ENCODE measurements at places on chromosomes 13 and 19. TPM values are rescaled to one million over a fixed set of nuclear protein-coding genes. Genes with fewer than 3 reads are reported as not detected.

GRCh38 chr19:13637664-13638063 is 126.7 kb upstream of the MRI1 start:
- no peak overlapping the region for H3K27ac ChIP-seq
- no peaks in the 10 kb centered on the region for H3K27me3 ChIP-seq
- no peak overlapping the region for H3K4me3 ChIP-seq
- no peak for DNase-seq

DNA sequence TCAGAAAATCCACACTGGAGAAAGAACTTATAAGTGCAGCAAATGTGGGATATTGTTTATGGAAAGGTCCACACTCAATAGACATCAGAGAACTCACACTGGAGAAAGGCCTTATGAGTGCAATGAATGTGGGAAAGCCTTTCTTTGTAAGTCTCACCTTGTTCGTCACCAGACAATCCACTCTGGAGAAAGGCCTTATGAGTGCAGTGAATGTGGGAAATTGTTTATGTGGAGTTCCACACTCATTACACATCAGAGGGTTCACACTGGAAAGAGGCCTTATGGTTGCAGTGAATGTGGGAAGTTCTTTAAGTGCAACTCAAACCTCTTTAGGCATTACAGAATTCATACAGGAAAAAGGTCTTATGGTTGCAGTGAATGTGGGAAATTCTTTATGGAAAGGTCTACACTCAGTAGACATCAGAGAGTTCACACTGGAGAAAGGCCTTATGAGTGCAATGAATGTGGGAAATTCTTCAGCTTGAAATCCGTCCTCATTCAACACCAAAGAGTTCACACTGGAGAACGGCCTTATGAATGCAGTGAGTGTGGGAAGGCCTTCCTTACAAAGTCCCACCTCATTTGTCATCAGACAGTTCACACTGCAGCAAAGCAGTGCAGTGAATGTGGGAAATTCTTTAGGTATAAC is 12.0 kb upstream of the ZNF548 start:
- no peak overlapping the region for H3K4me3 ChIP-seq
- no peak overlapping the region for H3K27ac ChIP-seq

DNA sequence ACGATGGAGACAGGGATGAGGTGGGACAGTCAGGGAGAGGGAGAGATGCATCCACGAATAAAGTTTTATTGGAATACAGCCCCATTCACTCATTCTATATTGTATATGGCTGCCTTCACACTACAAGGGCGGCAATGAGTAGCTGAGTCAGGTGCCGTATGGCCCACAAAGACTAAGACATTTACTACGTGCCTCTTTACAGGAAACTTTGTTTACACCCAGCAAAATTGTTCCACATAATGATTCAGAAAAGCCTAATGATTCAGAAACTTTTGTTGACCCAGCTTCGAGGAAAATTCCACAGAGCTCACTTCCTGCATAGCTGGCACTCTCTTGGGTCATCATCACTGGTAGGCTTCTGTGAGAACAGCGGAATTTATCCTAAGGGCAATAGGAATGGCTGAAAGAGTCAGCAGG is 87.3 kb upstream of the PEG3 start:
- H3K36me3 ChIP-seq, result no peaks in the 10 kb centered on the region
- H3K4me3 ChIP-seq, result no peak overlapping the region
- no peaks in the 10 kb centered on the region for H3K27me3 ChIP-seq
- no peak overlapping the region for H3K27ac ChIP-seq

- no peak overlapping the region for H3K27ac ChIP-seq
- no peaks in the 10 kb centered on the region for H3K36me3 ChIP-seq
- no peak overlapping the region for H3K4me3 ChIP-seq
- H3K27me3 ChIP-seq, result no peaks in the 10 kb centered on the region
- no peak for DNase-seq
- no peaks in the 10 kb centered on the region for H3K4me1 ChIP-seq
Observed at GRCh38 chr13:100520936-100521850, 67.4 kb downstream of the GGACT start.

DNA sequence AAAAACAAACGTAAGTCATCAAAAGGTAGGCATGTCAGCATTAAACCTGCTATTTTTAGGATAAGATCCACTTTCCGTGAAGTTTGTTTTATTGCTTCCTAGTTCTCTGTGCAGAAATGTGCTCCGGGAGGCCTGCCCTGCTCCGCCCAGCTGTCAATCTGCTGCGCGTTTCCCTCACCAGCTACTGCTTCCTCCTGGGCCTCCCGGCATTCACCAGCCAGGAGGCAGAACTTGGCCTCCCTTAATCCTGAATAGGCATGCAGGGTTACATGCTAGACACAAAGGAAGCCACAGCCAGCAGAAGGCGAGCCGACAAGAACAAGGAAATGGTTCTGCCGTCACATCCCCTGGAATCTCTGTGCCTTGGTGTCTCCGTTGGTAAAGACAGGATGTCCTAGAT is 386.2 kb downstream of the IRS2 start:
- no peaks in the 10 kb centered on the region for H3K4me1 ChIP-seq
- H3K36me3 ChIP-seq, result no peaks in the 10 kb centered on the region
- no peak overlapping the region for H3K27ac ChIP-seq
- DNase-seq, result no peak
- no peak overlapping the region for H3K4me3 ChIP-seq

SH2D3A gene
- 2.6 TPM for total RNA-seq

DNA sequence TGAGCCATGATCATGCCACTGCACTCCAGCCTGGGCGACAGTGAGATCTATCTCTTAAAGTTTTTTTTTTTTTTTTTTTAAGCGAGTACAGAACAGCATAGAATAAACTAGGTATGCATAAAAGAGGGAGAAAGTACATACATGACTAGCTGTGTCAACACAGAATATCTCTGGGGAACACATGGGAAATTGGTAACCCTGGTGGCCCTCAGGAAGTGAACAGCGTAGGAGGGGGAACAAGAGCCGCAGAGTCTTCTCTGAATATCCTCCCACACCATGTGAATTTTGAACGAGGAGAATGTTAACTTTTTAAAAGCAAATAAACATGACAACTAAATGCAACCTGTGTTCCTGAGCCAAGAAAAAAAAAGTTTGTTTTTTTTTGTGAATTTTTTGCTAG is 15.2 kb downstream of the PHLDB3 start:
- H3K36me3 ChIP-seq, result no peaks in the 10 kb centered on the region
- H3K27me3 ChIP-seq, result no peaks in the 10 kb centered on the region

SMIM24 gene
- not detected for total RNA-seq

DNA sequence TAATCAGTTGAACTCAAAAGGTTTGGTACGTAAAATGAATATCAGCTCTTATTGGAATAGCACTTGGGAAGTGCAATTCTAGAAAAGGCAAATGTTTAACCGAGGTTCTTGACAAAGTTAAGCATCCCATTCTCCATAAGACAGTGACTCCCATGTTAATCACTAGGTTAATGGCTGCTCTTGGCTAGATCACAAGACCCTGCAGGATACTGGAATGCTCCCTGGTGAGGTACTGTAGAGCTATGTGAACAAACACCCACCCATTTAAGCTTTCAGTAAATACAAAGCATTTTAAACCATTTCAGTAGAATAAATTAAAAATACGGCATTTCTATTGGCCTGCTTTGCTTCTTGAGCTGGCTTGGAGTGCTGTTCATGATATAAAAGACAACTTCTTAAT is 56.5 kb downstream of the TDRD3 start:
- no peak overlapping the region for H3K4me3 ChIP-seq
- H3K27me3 ChIP-seq, result no peaks in the 10 kb centered on the region
- peak; percentile 29 for DNase-seq
- no peaks in the 10 kb centered on the region for H3K36me3 ChIP-seq
- H3K4me1 ChIP-seq, result no peaks in the 10 kb centered on the region

DNA sequence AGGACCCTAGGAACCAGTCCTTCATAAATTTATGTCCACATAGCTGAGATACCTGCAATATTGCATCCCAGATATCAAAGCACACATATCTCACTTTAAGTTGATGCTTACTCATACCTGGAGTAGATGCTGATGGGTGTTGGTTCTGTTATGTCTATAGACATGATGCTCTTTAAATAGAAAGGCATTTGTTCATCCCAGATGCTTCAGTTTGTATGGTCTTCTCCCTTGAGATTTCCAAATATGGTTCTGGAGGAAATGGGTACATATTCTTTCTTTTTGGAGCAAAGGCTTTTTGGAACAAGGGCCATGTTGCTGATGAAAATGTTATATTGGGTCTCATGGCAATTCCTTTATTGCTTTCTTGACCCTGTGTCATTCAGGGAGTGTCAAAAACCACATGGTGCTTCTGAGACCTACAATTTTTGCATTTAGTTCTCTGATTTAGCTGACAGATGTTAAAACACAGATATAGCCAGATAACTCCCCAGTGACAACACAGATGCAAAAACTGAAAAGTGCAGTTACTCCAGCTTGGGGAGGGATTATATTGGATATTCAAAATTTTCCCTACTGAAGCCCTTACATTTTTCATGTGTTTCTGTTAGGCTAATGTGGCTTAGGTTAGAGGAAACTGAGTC is 211.4 kb downstream of the KCNRG start:
- H3K36me3 ChIP-seq, result no peaks in the 10 kb centered on the region
- H3K27ac ChIP-seq, result no peak overlapping the region
- no peaks in the 10 kb centered on the region for H3K27me3 ChIP-seq
- no peak overlapping the region for H3K4me3 ChIP-seq
- no peak for DNase-seq

- H3K4me3 ChIP-seq, result no peak overlapping the region
- H3K4me1 ChIP-seq, result peaks cover 19% of the 10 kb centered on the region
- H3K36me3 ChIP-seq, result peaks cover 12% of the 10 kb centered on the region
- no peak for DNase-seq
- H3K27me3 ChIP-seq, result no peaks in the 10 kb centered on the region
Observed at GRCh38 chr19:1370579-1371361, 12.9 kb upstream of the NDUFS7 start.

CYP2S1 gene
- total RNA-seq, result 11.1 TPM

Measured in astrocyte (in vitro differentiated cells and primary cell).